ENCODE measurements at places on chromosomes 13 and 19.

DNA sequence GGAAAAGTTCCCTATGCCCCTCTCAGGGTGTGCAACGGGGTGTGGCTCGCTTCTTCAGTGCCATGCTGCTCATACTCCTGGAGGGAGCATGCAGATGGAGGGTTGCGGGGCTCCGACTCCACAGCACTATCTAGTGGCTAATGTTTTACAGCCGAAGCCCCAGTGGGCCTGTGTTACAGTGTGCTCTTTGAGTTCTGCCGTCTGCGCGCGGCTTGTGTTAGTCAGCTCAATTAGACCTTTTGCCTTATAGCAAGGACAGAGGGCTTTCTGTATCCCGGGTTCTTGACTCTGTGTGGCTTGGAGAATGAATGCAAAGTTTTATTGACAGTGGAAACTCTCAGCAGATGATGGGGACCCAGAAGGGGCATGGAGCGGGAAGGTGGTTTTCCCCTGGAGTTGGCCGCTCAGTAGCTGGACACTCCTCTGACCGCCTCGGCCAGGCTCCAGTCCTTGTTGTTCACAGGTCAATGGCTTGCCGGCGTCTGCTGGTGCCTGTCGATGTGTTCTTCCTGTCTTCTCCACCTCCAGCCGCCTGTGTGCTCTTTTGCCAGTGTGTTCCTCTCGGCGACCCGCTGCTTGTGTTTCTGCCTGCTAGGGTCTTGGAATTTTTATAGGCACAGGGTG is 383.4 kb downstream of the LMO7 start:
- DNase-seq: no peak

DNA sequence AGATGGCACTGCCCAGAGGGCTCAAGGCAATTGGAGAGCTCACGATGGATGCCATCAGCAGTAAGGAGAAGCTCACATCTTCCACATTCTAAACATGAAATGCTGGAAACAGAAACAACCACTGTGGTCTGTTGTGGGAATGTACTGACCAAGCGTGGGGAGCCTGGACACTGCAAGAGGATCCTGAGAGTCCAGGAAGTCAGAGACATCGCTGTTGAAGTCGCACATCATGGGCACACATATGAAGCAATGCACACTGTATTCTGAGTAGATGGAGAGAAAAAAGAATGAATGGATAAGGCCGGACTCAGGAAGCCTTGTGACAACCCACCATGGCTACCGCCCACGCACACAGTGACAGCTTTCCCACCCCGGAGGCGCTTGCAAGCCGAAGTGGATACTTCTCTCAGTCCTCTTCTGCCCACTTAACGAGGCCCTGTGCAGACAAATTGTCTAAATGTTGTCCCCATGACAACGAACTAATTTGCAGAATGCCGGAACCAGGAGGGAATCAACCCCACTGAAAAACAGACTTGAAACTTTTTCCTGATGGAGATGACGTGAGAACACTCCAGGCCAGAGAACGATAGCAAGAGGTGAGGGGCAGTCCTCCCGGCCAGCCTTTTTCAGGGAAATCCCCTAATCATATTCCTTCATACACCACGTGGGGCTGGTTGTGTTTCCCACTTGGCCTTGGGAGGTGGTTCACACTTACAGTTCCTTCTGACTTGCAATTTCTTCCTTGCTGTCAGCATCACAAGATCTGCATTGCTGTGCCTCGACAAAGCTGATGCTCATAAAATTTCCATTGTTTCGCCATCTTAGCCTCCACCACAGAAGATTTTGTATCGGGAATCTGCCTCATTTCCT is 109.6 kb upstream of the SERP2 start:
- DNase-seq: no peak

DNA sequence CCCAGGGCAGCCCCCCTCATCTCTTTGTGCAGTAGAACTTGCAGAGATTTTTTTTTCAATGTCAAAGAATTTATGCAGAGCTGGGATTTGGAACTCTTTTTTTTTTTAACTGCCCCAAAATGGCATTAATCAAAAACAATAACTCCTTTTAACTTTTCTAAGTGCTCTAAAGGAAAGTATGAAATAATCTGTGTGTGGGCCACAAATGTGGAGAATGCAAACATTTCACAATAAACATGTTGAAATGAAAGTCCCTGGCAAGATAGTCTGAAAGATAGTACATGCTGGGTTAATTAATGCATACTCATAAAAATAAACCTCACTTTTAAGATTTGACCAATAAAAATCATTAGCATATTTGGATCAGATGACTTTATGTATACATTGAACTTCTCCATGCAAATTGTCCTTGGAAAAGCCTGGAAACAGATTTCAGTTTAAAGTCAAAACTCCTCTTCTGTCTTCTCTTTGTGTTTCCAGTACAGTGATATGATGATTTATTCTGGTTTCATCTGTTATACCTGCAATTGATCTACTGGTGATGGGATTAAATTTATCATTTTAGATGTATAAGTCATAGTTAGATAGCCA is 30.5 kb upstream of the ZNF536 start:
- no peak for DNase-seq

DNA sequence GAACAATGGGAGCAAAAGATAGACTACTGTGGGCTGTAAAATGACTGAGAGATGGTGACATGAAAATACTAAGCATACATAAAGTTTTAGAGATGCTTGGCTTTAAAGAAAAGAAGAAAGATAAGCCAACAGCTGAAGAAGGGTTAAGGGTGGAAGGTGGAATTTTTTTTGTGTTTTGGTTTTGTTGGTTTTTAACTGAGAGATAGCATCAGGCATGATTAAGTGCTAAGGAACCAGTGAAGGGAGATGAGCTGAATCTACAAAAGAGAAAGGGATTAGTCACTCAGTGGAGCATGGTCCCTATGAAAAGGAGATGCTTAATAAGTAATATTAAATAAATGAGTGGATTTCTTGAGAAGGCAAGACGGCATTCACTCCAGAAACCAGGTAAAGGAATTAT is 12.5 kb upstream of the TBC1D4 start:
- DNase-seq: no peak

DNA sequence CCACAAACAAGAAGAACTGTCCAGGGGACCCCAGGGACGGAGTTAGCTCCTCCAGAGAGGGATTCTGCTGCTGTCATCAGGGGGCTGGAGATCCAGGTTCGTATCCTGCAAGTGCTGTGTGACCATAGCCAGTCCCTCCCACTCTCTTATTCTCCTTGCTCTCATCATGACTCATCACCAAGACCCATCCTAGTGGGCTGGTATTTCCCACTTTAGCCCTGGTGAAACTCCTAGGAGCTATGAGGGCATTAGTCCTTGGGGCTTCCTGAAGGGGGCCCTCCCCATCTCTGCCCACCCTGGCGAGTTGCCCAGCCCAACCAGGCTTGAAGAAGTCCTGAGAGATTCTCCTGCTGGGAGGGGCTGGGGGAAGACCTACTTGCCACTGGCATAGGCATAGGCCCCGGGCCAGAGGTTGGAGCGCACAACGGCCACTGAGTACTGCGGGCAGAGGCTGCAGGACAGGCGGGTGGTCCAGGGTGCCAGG is 7.5 kb upstream of the DMWD start:
- DNase-seq: no peak

DNA sequence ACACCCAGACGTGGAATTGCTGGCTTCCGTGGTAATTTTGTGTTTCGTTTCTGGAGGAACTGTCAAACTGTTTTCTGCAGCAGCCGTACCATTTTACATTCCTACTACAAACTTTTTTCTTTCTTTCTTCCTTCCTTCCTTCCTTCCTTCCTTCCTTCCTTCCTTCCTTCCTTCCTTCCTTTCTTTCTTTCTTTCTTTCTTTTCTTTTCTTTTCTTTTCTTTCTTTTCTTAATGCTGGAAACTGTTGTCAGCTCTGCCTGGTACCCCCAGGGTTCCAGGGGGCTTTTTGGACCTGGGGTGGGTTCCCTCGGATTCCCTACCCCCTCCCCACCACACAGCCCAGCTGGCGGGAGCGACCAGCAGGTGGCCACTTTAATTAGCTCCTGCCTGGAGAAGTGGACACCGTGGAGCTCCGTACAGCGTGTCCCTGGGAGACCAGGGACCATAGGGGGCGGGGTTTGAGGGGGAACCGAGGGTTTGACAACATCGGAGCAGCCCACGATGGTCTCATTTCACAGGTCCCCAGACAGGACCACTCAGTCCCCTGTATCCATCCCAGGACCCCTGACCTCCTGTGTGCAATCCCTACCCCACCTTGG is 24.4 kb downstream of the CELF5 start:
- DNase-seq: no peak

DNA sequence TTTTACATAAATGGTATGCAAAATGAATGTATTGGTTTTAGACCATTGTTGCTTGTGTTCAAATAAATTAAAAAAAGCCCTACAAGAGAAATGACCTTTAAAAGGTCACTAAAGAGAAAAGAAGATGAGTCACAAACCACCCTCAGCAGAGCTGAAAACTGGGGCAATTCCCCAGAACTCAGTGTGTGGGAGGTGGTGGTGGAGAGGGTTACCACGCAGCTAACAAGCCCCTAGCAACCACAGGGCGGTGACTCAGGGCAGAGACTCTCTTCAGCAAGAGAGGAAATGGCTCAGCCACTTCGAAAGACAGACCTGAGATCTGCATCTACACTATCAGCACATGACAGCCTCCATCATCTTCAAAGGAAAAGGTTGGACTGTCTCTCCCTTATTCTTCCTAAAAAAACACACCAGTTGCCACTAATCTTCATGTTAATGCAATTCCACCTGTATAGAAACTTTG is 29.4 kb upstream of the NDFIP2 start:
- peak; percentile 84 for DNase-seq

DNA sequence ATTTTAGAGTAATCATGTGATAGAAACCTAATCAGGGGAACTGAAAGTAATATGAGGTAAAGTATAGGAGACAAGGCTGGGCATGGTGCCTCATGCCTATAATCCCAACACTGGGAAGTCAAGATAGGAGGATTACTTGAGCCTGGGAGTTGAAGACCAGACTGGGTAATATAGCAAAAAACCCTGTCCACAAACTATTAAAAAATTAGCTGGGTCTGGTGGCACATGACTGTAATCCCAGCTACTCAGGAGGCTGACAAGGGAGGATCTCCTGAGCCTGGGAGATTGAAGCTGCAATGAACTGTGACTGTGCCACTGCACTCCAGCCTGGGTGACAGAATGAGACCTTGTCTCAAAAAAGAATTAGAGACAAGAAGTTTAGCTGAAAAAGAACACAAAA is 469.9 kb downstream of the GPC5 start:
- no peak for DNase-seq

DNA sequence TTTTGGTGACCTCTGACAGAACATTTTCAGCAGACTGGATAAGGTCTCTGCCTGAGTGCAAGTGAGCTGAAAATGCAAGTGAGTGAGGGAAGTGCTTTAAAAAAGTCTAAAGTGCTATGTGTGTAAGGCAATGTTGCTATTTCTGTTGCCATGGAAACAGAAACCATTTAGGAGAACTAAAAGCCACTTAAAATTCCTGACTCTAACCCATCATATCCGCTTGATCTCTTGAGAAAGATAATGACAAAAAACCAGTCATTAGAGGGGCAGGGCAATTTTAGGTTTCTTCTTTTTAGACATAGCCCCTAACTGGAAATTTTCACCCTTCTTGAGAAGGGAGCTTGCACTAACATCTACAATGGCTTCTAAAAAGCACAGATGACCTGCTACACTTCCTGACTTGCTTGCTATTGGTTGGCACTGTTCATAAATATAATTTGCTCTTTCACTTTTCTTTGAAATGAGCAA is at the start of gene CYSLTR2:
TSS of gene CYSLTR2 (plus strand) at position 458 of the 468 bp plus-strand sequence. CDS start 52,889 bp downstream, outside the sequence.
- no peak for DNase-seq

GRCh38 chr19:51081476-51081875 is 1.2 kb downstream of the KLK14 start:
- DNase-seq: no peak

DNA sequence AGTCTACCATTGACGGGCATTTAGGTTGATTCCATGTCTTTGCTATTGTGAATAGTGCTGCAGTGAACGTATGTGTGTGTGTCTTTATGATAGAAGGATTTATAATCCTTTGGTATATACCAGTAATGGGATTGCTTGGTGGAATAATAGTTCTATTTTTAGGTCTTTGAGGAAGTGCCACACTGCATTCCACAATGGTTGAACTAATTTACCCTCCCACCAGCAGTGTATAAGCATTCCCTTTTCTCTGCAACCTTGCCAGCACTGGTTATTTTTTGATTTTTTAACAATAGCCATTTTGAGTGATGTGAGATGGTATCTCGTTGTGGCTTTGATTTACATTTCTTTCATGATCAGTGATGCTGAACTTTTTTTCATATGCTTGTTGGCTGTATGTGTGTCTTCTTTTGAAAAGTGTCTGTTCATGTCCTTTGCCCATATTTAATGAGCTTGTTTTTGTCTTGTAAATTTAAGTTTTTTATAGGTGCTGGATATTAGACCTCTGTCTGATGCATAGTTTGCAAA is 37.5 kb downstream of the RFC3 start:
- DNase-seq: no peak

DNA sequence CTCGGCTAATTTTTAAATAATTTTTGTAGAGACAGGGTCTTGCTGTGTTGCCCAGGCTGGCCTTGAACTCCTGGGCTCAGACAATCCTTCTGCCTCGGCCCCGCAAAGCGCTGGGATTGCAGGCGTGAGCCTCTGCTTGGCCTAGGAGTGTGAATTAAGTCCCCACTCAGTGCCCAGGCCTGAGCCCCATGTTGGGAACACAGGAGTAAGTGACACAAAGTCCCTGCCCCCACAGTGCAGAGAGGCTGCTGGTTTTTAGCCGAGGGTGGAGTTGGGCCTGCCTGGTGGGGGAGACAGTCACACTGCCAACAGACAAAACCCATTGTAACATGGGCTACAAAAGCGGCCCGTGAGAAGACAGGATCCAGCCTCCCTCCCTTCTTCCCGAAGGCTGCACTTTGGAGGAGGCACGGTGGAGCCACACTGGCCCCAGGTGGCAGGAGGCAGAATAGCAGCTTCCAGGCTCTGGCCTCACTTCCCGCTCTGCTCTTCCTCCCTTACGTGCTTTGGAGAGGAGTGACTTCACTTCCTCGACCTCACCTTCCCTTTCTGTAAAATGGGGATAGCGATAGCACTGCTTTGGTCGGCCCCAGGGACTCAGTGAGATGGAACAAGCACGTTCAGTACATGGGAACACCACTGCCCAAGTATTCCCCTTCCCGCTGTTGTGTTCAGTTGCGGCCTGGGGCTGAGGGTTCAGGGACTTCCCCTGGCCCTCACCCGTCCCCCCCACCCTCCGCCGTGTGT is 15.2 kb upstream of the EHD2 start:
- peak; percentile 8 for DNase-seq

All from stimulated activated CD8-positive, alpha-beta memory T cell treated with anti-CD3 and anti-CD28 coated beads, Interleukin-4, amount 100 ng/mL, for 4 hours (primary cell).